Activated T-helper 1 cell treated with anti-CD3 and anti-CD28 coated beads, Interleukin-2, amount 50 U/mL, for 16 hours (primary cell): ENCODE measurements at places on chromosomes 7 and 10.

DNA sequence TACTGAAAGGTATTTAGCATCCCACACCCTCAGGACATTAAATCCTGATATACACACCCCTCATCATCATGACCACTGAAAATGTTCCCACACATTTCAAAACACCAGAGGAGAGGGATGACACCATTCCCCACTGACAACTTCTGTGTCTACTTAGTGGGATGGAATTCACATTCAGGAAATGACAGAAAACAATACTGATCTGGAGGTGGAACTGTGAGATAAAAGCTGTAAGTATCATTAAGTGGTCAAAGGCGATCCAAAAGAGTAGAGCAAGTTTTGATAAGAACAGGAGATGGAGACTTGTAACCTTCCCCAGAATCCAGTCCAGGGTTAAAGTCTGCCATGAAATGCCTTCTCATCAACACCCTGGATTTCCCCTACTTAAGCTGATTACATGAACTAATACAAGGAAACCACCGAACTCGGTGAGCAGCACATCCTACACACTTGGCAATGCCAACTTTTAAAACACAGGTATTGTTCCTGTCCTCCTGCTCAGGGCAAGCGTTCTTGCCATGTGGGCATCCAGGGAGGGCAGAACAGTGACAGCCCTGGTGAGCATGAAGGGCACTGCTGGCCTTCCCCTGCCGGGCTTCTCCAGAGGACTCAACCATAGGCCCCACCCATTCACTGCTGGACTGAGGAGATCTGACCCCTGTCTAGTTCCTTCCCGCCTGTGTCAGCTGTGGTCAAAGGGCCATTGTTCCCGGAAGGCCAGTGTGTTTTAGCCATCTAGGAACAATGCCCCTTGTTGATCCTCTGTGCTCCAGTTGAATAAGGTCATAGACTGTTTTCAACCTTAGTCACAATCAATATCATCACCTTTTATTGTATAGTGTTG is 85.0 kb downstream of the SGMS1 start:
- no peak for DNase-seq

- DNase-seq = no peak
Measured at GRCh38 chr7:135711139-135711469, 16.9 kb downstream of the SLC13A4 start.

GRCh38 chr7:69338144-69338543 is 260.1 kb upstream of the AUTS2 start:
- DNase-seq = no peak

DNA sequence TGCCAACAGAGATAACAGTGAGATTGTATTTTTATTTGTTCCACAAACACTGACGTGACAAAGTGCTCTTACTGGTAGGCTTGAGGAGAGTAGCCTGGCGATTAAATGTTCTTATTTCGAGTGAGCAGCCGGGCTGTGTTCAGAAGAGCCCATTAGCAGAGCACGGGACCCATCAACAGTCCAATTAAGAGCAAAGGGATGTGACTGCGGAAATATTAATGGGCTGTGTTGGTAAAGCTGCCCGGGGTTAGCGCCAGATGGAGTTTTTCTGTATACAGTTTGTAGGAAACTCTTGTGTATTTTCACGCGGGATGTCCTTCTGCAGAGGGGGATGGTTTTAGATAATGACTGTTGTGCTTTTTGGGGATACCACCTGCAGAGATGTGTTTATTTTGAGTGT is 104.3 kb downstream of the KIAA1217 start:
- DNase-seq = no peak

DNA sequence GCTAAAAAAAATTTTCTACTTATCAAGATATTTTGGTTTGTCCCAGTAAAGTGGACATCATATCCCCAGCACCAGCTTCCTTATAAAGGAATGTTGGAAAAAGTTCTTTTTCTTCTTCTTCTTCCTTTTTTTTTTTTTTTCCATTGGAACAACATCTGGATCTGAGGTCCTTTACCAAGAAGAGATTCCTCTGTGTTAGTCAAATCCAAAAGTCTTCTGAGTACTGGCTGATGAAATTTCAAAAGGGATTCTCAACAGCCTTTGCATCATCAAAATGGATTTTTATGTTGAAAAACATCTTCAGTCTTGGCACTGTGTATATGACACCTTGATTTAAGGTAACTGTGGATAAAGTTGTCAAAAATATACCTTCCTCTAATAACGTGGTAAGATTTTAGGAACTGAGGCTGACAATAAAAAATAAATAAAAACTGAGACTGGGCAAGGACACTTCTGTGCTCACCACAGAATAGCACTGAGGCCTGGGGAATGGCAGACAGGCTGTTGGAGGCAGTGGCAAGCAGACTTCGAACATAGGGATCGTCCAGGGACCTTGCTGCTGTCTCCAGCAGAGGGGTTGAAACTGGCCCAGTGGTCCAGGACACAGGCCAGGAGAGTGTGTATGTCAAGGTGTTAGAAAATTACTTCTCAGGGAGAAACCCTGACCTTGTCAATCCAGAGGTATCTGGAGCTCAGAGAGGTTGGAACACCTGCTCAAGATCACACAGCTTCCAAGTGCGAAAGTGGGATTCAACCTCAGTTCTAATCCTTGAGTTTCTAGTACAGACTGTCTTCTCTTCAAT is 130.4 kb downstream of the PTPN20 start:
- DNase-seq = no peak

- DNase-seq = no peak
Measured at GRCh38 chr7:43674559-43675436, 54.5 kb downstream of the COA1 start.

DNA sequence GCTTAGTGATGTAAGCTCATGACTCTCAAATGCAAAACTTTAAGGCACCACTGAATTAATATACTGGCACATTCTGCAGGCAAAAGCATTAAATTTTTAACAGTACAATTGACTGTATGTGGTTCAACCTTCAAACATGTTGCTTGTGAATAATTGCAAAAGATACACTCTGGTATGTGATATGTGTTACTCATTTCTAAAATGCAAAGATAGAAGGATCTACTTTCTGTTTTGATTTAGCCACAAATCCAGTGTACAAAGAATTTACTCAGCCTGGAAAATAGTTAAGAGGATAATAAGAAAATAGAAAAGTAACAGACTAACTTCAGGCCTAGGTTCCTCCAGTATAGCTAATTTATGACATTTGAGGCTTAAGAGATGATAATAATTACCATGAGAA is 66.6 kb upstream of the NOBOX start:
- DNase-seq = no peak

DNA sequence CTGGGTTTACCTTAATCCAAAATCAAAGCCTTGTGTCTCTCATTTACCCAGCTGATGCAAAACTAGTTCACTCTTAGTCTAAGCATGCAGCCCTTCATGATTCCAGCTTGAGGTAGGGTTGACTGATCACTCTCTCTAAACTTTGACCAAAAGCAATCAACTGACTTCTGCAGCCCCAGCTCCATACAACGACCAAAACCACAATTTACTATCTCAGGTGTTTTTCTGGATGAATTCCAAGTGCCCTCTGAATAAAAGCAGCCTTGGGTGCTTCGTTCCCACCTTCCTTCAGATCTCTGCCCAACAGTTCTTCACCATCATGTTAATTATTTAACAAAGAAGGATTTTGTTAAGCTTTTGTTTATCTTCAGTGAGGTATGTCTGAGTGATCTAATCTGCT is 62.6 kb downstream of the CCDC6 start:
- no peak for DNase-seq

DNA sequence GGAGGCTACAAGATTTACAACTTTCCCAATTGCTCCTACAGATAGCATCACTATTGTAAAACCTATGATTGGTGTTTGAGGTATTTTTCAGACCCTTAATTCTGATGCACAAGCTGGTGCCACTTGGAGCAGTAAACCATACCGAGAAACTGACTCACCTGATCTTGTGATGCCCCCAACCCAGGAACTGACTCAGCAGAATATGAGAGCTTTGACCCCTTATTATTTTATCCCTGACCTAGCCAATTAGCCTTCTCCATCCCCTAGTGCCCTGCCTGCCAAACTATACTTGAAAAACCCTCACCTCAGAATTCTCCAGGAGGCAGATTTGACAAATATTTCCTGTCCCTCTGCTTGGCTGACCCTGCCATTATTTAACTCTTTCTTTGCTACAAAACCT is 585.9 kb upstream of the GHITM start:
- no peak for DNase-seq

DNA sequence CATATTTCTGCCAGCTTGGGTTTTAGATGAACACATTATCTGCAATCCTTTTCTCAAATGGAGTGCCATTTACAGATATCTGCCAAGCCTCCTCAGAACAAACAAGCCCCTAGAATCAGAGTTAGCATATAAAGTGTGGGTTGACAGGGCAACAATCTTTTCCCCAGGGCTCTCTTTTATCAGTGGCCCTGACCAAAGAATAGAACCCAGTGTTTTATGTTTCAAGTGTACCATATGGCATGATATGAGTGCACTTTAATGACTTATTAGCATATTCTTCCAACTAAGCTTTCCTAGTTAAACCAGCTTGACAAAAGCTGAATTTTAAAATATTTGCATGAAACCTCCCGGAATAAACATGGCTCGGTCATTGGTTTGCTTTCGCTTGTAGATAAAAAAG is 57.3 kb downstream of the EVX1 start:
- DNase-seq = no peak

GRCh38 chr7:156111-157007 is 36.0 kb upstream of the FAM20C start:
- no peak for DNase-seq

GRCh38 chr10:34732926-34733325 is 82.2 kb downstream of the PARD3 start:
- DNase-seq = no peak

GRCh38 chr10:122308417-122309141 is 37.5 kb downstream of the BTBD16 start:
- no peak for DNase-seq

GRCh38 chr7:112580717-112581435 is 100.1 kb downstream of the LSMEM1 start:
- no peak for DNase-seq

DNA sequence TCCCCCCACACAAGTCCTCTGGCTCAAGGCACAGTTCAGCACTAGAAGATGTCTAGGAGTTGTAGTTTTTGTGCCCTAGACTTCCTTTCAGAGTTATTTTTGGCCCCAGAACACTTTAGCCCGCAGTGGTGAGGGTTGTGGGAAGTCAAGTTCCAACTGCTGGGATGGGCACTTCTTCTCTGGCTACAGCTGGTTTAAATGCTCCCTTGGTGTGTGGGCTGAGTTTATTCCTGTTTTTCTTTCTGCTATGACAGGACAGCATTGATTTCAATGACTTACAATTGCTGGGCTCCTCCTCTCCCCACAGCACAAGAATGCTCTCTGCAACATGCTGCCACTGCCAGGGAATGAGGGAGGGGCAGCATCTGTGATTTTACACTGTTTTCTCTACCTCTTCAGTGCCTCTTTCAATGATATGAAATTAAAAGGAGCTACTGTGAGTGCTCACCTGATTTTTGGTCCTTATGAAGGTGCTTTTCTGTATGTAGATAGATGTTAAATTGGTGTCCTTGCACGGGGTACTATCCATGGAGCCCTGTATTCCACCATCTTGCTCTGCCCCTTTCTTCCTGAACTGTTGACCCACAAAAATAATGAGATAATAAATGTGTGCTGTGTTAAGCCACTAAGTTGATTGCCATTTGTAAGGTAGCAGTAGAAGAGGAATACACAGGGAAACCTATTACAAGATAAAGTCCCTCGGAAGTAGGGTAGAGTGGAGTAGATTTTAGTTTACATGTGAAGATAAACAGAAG is 56.3 kb downstream of the SLC13A1 start:
- no peak for DNase-seq

DNA sequence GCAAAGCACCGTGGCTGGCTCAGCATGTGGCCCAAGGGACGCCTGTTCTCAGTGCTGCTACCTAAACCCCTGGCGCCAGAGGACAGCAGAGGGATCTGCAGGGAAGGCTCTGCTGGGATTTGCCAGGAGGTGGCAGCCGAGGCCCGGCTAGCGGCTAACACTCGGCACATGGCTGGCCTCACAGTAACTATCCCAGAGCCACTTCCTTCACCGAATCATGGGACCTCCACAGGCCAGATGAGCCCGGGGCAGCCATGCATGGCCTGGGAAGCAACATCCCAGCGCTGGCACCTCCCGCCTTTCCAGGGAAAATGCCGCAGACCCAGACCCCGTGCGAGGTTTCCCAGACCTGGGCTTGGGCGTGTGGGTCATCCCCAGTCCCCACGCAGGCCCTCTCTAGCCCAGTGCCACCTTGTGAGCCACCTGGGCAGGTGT is 36.4 kb downstream of the DPYSL4 start:
- peak; percentile 39 for DNase-seq

DNA sequence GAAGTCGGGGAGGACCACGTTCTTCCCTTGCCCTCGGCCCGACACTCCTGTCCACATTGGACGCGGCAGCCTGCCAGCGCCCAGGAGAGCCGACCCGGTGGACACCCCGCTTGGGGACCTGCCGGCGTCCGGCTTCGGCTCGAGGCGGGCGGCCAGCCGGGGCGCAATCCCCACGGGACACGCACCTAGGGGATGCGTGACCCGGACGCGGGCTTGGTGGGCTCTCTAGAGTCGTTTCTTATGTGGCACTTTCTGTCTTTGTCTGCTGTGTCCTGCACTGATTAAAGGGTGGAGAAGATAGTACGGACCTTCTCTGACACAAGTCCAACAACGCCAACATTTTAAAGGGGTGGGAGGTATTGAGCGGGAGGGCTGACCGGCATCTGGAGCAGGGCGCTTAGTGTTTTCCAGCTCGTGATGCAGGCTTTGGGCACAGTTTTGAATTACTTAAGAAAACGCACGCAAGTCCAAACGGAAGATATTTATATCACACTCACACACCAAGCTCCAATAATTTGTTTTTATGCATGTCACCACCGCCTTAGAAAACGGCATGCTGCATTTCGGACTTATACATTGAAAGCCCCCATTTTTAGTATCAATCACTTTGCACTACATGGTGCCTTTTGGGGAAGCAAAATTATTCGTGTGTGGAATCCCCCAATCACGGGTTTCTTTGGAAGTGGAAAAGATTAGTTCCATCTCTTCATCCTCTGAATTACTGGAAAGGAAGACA is 3.9 kb upstream of the SPAG6 start:
- DNase-seq = no peak

DNA sequence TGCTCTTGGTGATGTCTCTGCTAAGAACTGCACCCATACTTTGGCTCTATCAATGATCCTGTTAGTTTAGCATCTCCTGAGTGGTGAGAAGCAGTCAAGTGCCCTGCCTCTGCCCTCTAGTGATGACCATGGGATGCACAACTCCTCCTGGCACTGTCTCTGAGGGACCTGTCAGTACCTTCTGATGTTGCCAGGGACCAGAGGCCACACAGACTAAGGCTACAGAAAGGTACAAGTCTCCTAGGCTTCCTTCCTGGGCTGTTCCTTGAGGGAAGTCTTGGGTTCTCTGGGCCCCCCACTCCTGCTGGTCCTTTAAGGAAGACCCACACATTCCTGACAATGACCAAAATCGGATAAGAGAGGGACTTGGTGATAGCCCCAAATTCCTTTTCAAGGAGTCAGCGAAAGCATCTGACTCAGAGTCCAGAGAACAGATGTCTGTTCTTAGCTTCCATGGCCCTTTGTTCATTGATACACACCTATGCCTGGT is 15.3 kb downstream of the NKX2-3 start:
- DNase-seq = no peak

DNA sequence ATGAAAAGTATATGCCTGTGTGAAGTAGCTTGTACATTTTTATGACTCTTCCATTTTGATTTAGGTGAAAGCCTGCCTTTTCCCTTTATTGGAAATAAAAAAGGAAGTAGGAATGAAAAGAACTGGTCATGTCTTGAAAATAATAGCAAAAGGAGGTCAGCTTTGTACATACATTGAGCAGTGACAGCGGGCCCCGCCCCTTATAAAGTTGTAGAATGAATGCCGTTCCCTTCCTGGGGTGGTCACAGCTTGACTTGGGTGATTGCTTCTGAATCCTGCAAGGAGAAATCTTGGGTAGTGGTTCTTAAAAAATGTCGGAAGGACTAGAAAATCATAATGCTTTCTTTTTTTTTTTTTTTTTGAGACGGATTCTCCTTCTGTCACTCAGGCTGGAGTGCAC is 31.7 kb downstream of the CAMK1D start:
- DNase-seq = no peak
